ENCODE measurements at places on chromosomes 5 and 9.

DNA sequence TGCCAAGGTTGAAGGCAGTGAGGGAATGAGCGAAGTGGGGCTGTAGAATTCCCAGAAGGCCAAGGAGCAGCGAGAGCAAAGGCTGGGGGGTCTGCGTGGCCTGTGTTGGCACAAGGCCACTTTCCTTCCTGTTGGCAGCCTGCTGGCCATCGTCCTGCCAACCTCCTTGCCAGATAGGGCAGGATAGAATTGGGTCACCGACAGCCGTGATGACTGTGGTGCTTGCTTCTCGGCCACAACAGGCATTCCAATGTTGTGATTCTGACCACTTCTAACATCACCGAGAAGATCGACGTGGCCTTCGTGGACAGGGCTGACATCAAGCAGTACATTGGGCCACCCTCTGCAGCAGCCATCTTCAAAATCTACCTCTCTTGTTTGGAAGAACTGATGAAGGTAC is 18.9 kb downstream of the TRIP13 start:
- DNase-seq = no peak

- peak; percentile 48 for DNase-seq
Observed at GRCh38 chr5:154485850-154486426, 7.9 kb upstream of the HAND1 start.

DNA sequence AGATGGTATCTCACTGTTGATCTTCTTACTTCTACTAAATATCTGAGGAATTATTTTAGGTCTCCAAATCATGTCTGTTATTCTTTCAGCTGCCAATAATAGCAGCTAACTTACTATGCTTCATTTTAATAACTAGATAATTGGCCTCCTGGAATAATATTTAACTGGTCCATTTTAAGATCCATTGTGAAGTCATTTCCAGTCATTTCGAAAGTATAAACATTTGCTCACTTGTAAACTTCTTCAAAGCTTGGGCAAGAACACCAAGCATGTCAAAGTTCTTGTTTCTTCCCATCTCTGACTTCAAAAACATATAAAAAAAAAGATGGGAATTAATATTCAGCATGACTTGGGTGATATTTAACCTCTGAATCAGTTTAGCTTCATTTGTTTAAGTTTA is 61.4 kb upstream of the MRPS30 start:
- DNase-seq = no peak

GRCh38 chr9:92764381-92764987 is at the start of gene BICD2:
TSS of gene BICD2 (minus strand) at chr9:92764833. CDS start at chr9:92764744, 89 bp downstream.
- DNase-seq = no peak

DNA sequence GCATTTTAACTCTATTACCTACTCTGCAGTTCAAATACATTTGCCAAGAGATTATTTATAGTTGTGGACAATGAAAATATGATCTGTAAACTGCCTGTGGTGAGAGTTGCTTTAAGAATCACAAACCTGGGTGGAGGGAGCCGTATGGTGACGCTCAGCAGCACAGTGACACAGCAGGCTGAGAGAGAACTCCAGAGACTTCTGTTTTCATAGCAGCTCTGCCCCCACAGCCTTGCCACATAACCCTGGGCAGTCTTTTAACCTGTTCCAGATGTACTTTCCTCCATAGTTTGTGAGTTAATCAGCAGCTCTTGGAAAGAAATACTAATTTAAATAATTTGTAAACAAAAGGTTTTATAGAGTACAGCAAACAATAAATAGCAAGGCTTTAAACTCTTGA is 450.5 kb downstream of the ELAVL2 start:
- no peak for DNase-seq

DNA sequence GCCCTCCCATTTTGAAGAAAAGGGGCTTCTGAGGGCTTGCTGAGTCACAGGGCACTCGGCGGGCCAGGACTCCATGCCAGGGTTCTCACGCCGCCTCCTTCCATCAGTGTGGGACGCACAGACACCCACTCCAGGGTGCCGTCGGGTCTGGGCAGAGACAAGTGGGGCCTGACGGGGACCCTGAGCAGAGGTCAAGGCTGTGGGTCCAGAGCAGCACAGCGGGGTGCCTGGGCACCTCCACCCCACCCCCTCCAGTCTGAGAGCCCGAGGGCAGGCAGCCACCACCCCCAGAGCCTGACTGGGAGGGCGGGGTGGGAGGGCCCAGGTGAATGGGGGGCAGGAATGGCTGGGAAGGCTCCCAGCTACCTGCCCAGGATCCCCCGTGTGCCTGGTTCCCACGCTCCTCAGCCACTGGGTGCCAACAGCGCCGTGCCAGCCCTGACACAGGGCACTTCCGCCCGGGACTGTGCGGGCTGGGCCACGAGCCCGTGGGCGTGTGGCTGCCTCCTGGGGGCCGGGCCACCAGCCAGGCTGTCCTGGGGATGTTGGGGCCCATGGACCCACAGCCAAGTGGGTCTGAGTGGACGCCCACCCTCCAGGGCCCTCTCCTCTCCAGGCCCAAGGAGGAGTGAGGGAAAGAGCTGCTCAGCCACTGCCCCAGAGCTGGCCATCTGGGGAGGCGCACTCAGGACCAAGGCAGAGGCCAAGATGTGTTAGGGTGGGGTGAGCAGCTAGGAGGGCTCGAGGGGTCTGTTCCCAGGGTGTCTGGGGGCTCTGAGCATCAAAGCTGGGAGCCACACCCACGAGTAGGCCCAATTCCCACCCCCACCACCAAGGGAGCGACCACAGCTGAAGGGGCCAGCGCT is 10.1 kb upstream of the NRARP start:
- DNase-seq = no peak

- no peak for DNase-seq
Observed at GRCh38 chr5:154571325-154572035, 93.5 kb upstream of the HAND1 start.

DNA sequence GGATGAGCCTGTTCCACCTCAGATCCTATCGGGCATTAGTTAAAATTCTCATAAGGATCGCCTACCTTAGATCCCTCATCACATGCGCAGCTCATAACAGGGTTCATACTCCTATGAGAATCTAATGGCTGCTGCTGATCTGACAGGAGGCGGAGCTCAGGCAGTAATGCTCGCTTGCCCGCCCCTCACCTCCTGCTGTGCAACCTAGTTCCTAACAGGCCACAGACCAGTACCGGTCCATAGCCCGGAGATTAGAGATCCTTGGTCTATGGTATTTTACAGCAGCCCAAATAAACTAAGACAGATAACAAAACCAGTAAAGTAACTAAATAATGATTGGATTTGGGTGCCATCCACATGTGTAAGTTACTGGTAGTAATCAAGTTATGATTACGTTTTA is 17.5 kb downstream of the GOLPH3 start:
- DNase-seq = no peak

GRCh38 chr5:96427824-96428223 is 5.2 kb downstream of the PCSK1 start:
- no peak for DNase-seq

- no peak for DNase-seq
Observed at GRCh38 chr5:423233-423565, 19.8 kb upstream of the EXOC3 start.

GRCh38 chr9:78777747-78778146 is 480.8 kb downstream of the PSAT1 start:
- no peak for DNase-seq

- DNase-seq = no peak
Observed at GRCh38 chr9:36945999-36946398, 88.1 kb downstream of the PAX5 start.

DNA sequence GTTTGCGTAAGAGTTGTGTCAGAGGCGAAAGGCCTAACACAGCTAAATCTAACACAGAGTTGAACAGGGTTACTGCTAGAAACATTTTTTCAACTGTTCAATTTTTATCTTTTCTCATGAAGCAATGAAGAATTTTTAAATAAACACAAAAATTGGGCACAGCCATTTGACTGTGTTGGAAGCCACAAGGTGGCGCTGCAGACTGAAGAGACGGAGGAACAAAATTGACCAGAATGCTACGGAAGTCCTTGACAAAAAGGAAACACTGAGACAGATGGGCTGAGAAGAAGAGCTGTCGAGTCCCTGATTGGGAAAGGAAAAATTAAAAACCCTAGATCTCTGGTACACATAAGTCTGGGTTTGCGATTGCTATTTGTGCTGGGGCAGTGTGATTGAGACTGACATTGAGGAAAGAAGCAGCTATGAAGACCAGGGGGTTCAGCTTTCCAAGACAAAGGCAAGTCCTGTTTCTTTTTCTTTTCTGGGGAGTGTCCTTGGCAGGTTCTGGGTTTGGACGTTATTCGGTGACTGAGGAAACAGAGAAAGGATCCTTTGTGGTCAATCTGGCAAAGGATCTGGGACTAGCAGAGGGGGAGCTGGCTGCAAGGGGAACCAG is at the start of gene PCDHB9:
PCDHB9 (plus strand) TSS at position 265 of the 616 bp plus-strand sequence; CDS start at position 423, 158 bp downstream.
- DNase-seq = no peak

GRCh38 chr5:159405611-159406031 is 75.3 kb upstream of the IL12B start:
- DNase-seq = no peak

DNA sequence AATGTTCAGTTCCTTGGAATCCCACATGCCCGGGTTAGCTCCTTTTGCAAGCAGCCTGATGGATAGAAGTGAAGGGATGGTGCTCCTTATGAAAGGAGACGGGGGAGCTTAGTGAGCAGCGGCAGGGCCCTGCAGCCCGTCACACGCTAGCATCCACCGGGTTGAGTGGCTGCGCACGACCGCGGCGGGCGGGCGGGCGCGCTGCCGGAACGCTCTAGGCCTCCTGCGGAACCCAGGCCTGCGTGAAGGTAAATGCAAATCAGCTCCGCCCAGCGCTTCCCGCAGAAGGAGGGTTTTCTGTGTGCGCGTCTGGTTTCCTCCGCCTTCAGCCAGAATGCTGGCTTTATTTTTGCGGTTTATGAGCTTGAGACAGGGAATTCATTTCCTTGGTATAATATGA is 19.8 kb downstream of the IL12B start:
- peak; percentile 6 for DNase-seq

GRCh38 chr5:15452781-15453180 is 47.2 kb upstream of the FBXL7 start:
- DNase-seq = no peak

DNA sequence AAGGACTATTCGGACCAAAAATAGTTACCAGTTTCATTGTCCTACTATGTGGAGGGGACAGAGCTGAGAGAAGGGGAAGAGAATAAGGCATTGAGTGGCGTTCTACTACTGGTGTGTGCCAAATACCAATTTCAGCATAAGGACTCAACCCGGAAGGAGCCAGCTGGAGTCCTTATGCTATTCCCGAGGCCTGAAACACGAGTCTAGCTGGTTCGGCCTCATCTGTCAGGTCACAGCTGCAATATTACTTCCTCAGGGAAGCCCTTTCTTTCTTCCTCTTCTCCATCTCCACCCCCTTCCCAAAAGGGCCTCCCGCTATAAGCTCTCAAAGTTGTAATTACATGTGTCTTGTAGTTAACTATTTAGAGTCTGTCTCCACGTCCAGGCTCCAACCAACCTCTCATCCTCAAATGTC is 20.5 kb upstream of the FER start:
- DNase-seq = no peak

DNA sequence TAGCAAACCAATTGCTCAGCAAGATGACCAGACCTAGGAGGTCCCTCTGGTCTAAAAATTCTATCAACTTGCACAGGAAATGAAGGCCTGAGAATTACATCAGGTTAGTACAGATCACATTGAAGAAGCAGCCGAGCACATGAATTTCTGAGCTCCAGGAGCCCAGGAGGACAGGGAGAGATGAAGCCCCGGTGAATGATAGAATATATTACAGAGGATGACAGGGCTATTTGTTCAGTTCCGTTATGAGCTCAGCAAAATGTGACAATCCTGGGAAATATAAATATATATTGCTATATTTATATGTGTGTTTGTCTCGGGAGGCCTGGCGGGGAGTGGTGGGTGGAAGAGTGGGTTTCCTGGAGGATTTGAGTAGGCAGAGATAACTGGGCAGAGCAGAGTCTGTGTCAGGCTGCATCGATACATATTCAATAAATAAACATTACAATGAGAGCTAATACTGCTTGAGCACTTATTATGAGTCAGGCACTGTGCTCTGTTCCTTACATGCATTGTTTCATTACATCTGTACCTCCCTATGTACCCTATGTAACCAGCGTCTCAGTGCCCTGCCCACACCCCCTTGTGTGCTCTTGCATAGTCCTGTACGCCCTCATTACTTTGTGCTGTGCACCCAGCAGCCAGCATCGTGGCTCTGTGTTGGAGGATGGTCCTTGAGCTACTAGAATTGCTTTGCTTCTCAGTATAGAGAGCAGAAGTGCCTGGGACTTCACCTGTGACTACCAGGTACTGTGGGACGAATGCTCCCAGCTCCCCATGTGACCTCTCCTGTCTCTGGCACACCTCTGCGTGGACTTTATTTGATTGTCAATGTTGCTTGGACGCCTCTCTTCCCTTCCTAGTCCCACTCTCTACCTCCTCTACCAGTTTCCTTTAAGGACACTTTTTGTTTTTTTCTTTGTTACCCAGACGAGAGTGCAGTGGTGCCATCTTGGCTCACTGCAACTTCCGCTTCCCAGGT is 58.1 kb upstream of the KLF9 start:
- no peak for DNase-seq

GRCh38 chr5:35765921-35766320 is 90.8 kb upstream of the IL7R start:
- DNase-seq = no peak

GRCh38 chr9:97502222-97502983 is 937 bp downstream of the TMOD1 start:
- DNase-seq = no peak

DNA sequence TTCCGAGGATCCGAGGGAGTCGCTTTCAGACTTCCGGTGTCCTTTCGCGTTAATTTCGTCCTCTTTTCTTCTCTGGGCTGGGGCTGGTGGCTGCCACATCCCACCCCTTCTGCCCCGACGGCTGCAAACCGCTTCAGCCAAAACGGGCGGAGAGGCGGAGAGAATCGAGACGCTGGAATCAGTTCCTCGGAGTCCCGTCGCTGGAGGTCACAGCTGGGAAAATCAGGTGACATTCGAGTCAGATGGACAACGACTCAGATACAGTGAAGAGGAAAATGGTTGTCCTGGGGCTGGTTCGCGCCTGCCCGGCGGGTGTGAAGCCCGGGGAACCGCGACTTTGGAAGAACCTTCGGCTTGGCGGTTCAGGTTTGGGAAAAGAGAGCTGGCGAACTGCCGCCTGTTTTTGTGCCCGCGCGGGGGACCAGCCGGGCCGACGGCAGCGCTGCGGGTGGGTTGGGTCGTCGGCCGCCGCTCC is 8.9 kb upstream of the NKX2-5 start:
- DNase-seq = no peak

DNA sequence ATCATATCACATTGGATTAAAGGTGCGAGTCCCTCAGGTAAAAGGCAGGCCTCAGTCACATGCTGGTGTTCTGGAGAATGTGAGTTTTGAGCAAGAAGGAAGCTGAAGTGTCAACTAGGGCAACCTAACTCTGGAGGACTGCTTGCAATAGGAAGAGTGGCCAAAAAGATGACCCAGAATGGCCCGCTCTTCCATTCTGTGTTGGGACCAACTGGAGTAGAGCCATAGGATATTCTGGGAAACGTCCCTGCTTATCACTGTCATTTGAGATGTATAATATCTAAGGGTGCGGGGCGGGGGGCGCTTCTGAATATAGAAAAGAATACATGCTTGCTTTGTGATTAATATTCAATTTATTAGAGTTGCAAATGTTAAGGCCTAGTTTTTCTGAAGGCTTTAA is 7.1 kb upstream of the TRIM7 start:
- DNase-seq = no peak

GRCh38 chr9:108153416-108153815 is 663.8 kb upstream of the KLF4 start:
- DNase-seq = no peak
